ENCODE measurements at places on chromosomes 1 and 21.

DNA sequence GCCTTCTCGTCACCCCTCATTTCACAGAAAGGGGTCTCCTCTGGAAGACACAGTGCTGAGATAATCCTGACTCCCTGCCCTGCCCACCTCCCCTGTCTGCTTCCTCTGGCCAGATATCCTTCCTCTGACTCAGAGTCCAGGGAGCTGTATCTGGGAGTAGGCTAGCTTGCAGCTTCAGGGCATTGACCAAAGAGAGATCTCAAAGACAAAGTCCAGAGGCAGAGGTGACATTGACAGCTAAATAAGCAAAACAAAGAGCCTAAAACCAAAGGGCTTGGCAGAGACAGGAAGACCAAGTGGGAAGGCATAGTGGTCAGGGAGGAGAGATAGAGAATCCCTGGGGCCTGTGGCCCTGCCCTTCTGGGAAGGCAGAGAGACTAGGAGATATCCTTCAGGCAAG, 64.9 kb downstream of the TNR start:
- DNase-seq: no peak

- no peak for DNase-seq
Observed at GRCh38 chr1:40798366-40799281, 15.0 kb downstream of the KCNQ4 start.

GRCh38 chr1:183543619-183544204, 46.5 kb downstream of the NCF2 start:
- peak; percentile 3 for DNase-seq

DNA sequence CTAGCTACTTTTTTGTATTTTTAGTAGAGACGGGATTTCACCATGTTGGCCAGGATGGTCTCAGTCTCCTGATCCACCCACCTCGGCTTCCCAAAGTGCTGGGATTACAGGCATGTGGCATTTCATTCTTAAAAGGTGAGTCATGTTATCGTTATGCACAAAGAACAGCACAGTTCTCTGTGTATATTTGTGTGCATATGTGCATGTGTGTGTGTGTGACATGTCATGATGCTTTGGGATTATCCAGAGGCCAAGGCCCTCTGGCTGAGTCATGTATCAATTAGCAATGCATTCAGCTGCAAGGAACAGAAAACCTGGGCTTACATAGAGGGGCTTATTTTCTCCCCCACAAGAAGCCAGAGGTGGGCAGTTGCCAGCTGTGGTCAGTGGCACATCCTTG, 301.7 kb upstream of the KAZN start:
- no peak for DNase-seq

DNA sequence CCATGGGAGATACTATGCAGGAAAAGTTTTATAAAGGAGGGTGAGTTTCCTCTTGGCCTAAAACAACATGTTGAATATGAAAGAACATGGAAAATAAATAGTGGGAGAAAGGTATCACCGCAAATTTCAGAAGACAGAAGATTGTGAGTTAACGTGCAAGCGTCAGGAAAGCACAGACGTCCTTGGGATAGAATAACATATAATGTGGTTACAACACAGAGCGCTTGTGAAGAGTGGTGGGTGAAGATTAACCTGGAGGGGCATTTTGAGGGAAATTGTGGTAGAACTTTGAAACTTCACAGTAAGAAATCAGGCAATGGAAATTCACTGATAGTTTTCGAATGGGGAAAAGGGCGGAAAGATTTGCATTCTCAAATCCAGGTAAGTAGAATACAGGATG, 47.3 kb downstream of the NEGR1 start:
- no peak for DNase-seq

DNA sequence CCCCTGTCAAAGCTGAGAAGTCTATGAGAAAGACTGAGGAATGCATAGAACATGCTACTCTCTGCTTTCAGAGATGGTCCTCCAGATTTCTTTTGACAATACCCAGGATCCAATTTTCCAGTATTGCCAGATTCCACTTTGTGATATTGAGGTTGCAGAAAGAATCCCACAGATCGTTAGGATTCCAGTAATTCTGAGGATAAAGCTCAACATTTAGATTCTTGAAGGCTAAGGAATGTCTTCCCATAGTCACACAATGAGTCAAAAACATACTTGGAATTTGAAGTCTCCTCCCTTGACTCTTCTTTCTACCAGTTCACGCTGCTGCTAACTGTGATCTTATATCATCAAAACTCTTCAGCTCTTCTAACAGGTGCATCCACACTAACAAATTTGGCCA, 57.1 kb downstream of the TNFSF18 start:
- DNase-seq: no peak

DNA sequence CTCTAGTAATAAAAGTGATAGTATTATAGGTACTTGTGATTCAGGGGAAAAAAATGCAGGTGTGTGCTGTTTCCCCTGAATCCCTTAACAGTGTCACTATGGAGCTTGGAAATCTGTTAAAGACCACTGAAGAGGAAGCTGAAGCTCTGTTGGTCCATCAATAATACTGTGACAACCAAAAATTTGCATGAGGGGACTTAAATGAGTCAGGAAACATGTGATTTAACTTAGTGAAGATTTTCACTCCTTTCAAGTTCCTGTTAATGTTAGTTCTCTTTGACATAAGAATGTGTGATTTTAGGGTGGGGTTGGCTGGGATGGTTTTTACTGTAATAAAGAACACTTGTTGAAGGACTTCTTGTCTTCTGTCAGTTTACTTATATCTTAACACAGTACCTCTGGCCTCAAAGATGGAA, 32.0 kb downstream of the VANGL2 start:
- no peak for DNase-seq

DNA sequence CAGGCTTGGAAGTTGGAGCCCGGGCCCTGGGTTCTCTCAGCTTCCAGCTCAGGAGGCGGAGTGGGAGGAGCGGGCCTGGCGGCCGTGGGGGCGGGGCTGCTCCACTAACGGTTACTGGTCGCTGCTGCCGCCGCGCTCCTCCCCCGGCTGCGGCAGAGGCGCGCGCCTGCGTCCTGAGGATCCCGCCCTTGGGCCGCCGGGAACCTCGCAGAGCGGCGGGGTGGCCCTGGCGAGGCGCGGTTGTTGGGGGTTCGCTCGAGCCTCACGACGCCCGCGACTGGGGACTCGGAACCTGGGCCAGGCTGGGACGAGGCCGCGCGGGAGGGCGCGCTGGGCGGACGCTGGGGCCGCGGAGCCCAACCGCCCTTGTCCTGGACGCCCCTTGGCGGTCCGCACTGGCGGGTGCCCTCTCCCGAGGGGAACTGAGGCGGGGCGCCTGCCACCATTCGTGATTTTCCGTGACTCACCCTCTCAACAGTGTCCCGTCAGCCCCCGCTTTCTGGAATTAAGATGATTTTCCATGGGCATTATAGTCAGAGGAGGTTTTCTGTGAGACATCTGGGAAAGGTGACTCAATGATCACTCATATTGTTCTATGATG, 34.1 kb downstream of the OR2G3 start:
- no peak for DNase-seq

- no peak for DNase-seq
Observed at GRCh38 chr21:21084179-21084578, 86.0 kb downstream of the NCAM2 start.

DNA sequence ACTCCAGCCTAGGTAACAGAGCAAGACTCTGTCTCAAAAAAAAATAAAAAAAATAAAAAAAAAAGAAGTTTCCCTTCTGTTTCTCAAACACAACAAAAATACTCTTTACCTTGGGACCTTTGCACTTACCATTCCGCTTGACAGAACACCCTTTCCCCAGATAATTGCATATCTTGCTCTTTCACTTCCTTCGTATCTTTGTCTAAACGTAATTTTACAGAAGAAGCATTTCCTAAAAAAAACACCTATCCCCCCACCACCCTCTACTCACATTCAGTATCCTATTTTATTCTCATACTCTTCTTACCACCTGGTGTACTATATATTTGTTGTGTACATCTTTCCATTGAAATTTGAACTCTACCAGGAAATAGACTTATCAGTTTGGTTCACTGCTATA, 32.7 kb downstream of the ASH1L start:
- DNase-seq: no peak

DNA sequence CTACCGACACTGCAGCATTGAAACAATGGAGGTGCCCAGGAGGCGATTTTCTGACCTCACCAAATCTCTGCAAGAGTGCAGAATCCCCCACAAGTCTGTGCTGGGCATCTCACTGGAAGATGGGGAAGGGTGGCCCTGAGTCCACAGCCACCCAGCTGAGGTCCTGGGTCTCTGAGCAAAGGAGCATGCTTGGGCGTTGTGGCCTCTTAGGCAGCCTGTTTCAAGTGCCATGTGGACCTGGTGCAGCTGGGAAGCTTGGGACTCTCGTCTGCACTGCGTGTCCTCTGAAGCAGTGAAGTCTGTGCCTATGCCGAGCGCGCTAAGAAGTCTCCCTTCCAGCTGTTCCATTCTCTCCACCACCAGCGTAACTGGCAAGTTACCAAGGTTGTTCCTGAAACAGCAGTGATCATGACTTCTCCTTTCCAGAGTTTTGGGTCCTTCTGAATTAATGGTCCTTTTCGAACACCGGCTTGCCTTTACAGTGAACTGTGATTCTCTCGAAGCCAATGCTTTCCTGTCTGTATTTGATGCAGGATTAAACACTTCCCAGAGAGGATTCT, 5.0 kb upstream of the PLA2G2C start:
- DNase-seq: no peak

- DNase-seq: no peak
Observed at GRCh38 chr21:43001316-43001715, 27.0 kb downstream of the PKNOX1 start.

DNA sequence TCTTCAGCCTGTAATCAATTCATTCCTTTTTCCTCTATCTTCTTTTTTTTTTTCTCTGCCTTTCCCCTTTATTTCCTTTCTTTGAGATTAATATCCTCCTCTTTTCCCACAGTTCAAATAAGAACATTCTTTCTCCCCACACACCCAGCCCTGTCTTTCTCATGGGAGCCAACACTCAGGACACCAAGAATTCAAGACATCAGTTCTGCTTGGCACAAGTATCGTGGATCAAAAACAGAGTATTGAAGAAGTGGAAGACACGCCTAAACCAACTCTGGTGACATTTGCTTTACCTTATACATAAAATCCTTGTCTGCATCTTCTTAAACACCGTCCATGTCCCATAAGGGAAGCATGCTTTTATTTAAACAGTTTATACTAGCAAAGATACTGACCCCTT, 2.9 kb downstream of the CD1E start:
- DNase-seq: no peak

GRCh38 chr1:30414851-30415165, 308.6 kb downstream of the MATN1 start:
- DNase-seq: no peak

GRCh38 chr1:61132176-61132638, 49.8 kb downstream of the NFIA start:
- no peak for DNase-seq

DNA sequence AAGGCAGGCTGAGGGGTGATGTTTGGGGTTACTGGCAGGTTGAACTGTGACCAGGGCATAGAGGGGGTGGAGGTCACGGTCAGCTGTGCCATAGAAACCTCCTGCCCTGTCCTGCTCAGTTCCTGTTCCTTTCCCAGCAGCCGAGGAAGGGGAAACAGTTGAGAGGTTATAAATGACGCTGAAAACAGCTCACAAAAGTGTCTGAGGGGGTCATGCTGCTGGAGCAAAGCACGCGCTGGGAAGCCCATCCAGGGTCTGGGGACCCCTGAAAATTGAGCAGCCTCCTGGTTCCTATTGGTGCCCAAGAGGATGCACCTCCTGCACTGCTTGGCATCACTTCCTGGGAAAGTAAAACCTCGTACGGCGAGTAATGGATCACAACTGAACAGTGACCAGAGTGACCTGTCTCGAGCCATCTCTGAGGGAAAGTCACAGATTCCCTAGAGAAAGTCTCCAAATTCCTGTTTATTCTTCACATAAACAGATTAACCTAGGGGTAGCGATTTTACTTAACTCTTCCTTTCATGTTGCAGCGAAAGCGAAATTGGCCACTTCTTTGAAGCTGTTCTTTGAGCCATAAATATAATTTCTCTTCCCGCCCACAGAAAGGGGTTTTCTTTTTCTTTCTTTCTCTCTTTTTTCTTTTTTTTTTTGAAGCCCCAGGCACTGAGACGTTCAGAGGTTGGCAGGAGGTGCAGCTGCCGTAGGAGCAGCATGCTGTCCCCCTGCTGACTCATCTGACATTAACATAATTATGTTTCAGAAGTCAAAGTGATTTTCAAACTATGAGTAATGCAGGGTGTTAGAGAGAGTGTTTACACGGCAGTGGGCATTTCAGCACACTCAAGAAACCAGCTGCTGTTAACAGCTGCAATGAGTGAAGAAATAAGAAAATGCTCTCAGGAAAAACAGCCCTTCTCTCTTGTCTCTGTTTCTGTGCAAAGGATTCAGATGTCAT, 41.8 kb upstream of the ATF3 start:
- DNase-seq: peak; percentile 69

DNA sequence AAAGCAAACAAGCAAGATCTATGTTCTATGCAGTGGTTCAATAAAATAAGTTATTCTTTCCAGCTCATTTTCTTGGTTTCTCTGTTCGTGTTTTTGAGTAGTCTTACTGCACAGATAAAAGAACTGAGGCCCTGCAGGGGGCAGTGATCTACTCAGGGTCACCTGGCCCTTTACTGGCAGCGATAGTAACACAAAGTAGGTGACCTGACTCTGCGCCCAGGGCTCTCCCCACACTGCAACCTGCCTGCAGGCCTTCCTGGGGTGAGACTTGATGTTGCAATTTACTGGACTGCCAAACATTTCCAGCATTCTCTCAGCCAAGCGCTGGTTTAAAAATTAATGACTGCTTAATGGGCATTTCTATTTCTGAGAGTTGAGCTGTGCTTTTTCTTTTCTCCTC, 110.3 kb downstream of the HUNK start:
- no peak for DNase-seq
